Endothelial cell of umbilical vein (primary cell): ENCODE measurements at places on chromosomes 5 and 9. TPM values are rescaled to one million over a fixed set of nuclear protein-coding genes. Genes with fewer than 3 reads are reported as not detected.

GRCh38 chr5:12023614-12024241 is 119.5 kb upstream of the CTNND2 start:
- peak; percentile 34 for DNase-seq

GRCh38 chr9:68678430-68678829 is 26.6 kb upstream of the PIP5K1B start:
- peak; percentile 4 for DNase-seq

DNA sequence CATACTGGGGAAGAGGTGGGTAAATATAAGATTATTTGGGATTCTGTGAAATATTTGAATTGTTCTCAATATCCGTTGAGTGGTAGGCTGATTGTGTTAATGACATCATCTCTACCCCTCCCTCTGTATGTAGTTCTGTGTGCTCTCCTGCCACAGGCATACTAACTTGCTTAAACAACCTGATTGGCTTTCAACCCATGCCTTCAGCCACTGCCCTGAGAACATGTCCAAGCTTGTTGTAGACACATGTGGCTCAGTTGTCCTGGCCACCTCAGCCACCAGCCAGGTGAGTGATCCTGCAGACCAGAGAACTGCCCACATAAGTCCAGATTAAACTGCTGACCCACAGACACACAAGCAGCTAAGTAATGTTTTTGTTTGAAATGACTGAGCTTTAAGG is 31.1 kb downstream of the ANKS6 start:
- no peak for DNase-seq

DNA sequence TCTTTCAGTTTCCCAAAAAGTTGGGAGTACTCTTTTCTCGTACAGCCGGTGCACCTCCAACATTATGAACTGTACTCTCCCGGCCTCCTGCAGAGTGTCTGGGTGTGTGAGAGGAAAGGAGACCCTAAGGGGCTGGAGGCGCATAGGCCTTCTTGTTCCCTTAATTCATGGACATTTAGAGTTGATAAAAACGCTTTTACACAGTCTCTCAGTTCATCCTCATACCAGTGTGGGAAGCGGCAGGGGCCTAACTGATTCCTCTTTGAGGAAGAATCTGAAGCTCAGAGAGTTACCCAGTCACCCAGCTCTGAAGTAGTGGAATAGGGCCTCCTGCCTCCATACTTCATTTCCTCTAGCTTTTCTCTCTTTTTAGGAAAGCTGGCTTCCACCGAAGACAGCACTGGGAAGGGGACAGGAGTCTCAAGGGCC is 3.3 kb downstream of the MCIDAS start:
- no peak for DNase-seq

Gene DMRT3
- polyA plus RNA-seq: not detected in 2 replicates
